ENCODE measurements at places on chromosomes 2 and 18.
A peak's percentile ranks its signal among the peaks of the same experiment; 100 is the strongest.

- no peak for DNase-seq
Observed at GRCh38 chr2:127007652-127008051, 99.3 kb downstream of the BIN1 start.

DNA sequence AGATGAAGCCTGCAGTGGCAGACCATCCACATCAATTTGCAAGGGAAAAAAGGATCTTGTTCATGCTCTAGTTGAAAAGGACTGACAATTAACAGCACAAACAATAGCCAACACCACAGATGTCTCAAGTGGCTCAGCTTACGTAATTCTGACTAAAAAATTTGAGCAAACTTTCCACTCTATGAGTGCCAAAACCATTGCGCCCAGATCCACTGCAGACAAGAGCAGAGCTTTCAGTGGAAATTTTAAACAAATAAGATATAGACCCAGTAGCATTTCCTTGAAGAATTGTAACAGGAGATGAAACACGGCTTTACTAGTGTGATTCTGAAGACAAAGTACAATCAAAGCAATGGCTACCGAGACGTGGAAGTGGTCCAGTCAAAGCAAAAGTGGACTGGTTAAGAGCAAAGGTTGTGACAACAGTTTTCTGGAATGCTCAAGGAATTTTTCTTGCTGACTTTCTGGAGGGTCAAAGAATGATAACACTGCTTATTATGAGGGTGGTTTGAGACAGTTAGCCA lies 12.0 kb upstream of the ZNF396 start:
- no peak for DNase-seq

GRCh38 chr2:32450851-32451250 lies 94.0 kb downstream of the BIRC6 start:
- DNase-seq = no peak

GRCh38 chr2:121377646-121378045 lies 92.6 kb upstream of the TFCP2L1 start:
- no peak for DNase-seq

- no peak for DNase-seq
Observed at GRCh38 chr18:58730618-58731017, 59.4 kb downstream of the MALT1 start.

DNA sequence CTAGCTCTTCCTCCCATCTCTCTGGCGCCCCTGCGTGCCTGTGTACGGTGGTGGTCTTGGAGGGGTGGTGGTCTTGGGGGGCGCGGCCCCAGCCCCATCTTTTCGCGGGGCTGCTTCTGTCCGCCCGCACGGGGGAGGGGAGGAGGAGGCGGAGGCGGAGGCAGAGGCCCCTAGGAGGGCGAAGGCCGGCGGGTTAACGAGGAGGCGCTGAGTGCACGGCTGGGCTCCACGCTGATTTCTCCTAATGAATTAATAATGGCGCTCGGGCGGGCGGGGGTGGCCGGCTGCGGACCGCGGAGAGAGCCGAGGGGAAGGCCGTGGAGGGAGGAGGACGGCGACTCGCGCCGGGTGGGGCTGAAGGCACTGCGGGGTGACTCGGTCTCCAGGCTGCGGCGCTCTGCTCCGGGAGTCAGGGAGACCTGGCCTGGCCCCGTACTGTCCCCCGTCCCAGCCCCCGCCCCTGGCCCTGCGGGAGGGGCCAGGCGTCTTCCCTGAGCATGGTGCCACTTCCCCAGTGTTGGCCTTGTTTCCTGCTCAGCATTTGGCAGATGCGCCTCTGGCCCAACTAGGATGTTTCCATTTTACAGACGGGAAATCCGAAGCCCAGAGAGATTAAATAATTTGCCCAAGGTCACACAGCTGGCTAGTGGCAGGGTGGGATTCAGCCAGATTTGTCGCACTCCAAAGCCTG lies 6.0 kb downstream of the GAREM2 start:
- no peak for DNase-seq

- DNase-seq = no peak
Observed at GRCh38 chr2:66477135-66477842, 42.4 kb downstream of the MEIS1 start.

DNA sequence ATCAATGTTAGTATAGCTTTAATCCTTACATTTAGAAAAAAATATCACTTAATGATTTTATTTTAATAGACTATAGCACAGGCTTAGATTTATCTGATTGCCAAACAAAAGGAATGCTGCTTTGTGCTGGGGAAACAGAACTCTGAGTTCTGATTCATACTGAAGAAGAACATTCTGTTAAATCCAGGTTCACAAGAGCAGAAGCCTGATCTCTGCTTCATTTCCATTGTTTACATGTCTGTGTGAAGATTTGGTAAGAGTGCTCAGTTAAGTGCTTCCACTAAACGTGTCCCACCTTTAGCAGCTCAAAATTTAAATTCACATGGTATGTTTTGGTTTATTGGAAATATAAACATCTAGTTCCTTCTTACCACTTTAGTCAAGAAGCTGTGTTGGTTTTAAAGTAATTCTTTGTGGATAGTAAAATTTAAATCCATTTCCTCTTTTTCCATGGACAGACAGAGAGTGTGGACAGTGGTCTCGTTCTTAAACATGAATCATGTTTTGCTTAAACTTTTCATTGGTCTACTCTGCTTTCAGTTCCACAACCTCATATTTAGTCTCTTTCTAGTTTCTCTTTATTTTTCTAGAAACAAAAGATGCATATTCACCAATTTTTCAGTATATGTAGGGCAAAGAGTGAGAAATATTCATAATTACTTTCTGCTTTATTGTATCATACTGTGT lies 59.1 kb downstream of the NYAP2 start:
- DNase-seq = no peak

GRCh38 chr2:2571301-2572150 lies 240.5 kb upstream of the MYT1L start:
- DNase-seq = no peak

- DNase-seq = no peak
Observed at GRCh38 chr2:85694052-85695025, at the start of gene GNLY. GNLY (plus strand) TSS chr2:85694358; CDS start chr2:85694419, 61 bp downstream.

DNA sequence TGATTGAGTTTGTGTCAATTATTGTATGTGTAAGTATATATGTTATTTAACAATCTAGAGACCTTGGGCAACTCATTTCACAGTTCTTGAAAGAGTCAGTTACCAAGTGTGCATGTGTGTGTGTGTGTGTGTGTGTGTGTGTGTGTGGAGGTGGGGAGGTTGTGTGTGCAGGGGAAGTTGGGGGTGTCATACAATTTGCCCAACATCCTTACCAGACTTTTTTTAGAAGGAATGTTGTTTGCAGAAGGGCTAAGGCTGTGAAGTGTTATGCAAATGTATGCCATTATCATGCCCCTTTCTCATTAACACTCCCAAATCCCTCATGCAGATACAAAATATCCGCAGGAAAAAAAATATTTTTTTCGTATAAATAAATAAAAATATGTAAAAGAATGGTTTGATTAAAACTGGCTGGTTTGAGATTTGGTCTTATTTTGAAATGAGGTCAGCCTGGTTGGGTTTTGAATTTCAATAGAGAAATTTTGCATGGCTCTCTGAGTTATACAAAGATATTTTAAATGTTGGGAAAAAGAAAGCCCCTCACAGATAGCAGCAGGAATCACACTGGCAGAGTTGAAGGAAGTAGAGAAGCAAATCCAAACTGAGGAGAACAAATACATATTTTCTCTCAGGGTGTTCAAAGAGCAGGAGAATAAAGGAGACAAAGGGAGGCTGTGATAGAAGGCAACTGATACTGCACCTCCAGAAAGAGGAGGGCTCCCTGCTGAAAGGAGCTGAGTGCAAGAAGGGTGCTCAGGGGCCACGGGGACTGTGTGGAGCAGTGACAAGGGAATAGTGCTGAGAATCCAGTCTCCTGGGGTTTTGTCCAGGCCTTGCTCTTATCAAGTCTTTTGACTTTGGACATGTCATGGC lies 1365.5 kb upstream of the CELF4 start:
- DNase-seq = no peak

- DNase-seq = no peak
Observed at GRCh38 chr2:112061840-112062239, 6.8 kb downstream of the TMEM87B start.

DNA sequence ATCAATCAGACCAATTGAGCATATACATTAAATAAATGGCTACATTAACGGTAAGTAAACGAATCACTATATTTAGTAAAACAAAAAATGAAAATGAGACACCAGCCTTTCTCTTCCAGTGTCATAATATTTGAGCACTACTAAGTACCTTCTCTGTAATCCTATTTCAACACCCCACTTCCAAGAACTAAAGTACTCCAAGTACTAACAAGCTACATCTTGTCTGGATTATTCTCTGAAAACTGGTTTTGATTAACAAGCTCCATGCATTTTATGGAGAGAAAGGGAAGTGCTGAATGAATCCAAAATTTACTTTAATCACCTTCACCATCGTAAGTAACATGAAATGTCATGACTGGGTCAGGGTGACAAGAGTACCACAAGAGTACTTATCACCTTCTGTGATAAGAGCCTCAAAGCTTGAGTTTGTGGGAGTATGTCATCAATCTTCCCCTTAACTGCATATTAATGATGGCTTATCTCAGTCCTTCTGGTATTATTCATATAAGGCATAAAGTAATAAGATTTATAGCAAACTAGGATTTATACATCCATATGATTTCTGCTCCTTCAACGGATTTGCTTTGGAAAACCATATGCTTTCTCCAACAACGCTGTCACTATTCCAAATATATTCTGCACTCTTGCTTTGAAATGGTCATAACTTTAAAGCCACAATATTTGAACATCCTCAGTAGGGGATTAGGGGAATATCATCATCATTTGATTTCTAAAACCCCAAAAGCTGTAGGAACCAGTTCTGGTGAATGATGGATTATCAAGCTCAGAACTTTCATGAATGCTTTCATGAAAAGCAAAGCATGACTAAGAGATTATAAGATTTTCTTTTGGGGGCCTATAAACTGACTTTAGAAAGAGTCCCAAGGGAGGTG lies 127.0 kb downstream of the ANTXR1 start:
- no peak for DNase-seq

GRCh38 chr2:239930378-239930777 lies 94.8 kb downstream of the NDUFA10 start:
- no peak for DNase-seq

DNA sequence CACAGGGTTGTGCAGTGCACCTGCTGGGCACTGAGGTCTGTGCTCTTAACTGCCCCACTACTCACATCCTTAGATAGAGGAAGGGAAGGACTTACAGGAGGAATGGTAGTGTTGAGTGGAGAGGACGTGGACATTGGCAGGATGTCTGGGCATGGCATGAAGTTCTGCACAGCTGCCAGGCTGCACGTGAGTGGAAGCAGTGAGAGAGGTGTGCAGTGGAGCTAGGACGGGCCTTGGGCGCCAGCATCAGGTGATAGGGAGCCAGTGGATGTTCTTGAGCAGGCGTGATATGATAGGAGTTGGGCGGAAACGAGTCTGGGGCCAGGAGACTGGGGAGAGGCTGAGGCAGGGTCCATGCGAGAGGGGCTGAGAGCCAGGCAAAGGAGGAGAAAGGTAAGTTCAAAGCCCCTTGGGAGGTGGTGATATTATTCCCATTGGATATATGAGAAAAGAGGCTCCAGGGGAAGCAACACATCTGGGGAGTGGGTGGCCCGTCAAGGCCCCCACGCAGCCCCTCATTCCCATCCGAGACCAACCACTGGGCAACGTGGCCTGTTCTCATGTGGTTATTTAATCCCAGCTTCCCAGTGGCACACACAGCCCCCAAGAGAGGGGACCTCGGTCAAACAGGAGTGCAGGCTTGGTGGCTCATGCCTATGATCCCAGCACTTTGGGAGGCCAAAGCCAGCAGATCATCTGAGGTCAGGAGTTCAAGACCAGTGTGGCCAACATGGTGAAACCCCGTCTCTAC lies 45.7 kb upstream of the SNED1 start:
- no peak for DNase-seq

DNA sequence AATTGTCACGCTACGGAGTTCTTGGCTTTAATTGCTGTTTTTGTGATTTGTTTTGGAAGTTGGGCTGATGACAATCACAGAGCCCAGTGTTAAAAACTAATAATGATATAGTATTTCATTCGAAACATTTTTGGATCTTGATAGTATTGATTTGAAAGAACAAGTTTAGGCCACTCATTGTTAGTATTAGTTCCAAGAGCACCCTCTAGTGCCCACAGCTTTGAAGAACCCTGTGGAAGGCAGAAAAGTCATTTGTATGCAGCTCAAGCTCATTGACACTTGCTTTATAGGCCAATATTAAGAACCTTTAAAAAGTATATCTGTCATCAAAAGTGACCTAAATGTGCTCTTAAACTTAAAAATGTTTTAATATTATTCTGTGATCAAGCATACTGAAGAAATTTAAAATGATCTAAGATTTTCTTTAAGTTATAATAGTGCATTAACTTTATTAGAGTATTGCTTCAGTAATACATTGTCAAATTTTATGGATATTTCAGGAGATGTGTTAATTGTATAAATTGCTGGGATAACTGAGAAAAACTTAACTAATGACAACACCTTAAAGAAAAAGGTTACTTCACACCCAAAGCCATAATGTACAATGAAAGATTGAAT lies 191.0 kb downstream of the GRB14 start:
- DNase-seq = peak; percentile 29

GRCh38 chr2:144890828-144891227 lies 370.9 kb upstream of the ZEB2 start:
- no peak for DNase-seq

DNA sequence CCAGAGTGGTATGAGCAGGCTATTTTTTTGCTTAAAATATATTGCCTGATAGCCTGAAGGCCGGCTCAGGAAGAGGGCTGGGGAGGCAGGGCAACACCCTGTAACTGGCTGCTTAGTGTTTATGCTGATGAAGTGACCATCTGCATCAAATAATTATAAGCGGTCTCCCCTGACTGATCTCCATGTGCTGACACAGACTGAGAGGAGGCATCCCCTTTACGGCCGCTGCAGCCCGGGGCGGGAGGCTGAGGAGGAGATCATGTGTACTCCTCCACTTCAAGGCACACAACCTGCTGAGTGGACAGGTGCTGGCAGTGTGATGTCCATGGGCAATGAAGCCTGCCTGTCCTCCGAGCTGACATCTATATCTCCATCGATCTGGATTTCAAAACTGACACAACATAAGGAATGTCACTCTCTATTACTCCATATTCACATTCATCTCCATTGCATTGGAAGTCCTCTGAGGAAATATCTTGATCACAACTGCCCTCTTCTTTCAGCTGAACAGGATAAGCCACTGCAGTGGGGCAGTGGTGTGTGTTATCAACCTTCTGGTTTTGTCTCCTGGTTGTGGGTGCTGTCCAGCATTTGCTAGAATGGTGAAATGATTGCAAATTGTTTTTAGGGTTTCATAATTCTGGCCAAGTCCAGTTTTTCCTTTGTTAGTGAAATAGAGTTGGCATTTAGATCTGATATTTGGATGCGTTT lies 143.5 kb downstream of the AQP4 start:
- no peak for DNase-seq
